ENCODE measurements at places on chromosomes 4 and X.

- DNase-seq: no peak
Measured at GRCh38 chrX:24485976-24486680, 21.0 kb downstream of the PDK3 start.

- no peak for DNase-seq
Measured at GRCh38 chr4:165766976-165767375, 106.1 kb upstream of the TLL1 start.

DNA sequence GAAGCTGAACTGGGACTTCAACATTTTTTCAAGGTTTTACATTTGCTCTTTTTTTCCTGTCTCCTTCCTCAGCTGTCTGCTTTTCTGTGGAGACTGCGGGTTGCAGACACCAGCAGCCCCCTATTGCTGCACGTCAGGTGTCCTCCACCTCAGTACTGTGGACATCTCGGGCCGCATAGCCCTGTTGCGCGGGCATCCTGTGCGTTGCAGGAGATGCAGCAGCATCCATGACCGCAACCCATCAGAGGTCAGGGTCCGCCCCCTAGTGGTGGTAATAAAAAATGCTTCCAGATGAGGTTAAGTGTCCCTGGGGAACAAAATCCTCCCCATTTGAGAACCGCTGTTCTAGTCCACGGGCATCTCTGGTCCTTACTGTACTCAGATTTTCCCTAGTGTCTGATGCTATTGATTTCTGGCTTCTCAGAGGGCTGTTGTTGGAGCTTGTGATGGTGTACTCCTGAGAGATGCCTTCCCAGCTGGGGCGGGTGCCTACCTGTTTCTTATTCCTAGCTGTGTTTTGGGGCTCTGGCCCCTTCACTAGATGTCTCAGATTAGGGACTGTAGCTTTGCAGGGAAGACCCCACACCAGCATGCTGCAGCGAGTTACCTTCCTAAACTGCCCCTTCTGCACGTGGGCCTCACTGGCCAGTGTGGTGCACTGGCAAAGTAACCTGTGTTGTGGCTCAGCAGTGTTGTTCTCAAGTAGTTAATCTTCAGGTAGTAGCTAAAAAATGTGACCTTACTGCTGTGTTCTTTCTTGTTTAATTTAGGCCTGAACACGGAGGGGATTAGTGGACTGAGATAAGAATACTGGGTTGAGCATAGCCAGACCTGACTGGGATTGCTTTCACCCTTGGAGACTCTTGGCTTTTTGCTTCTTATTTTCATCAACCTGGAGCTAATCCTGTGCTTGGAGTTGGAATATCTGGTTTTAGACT lies 28.2 kb downstream of the NSD2 start:
- peak; percentile 76 for DNase-seq

GRCh38 chrX:32041181-32041580 lies 969.3 kb upstream of the FTHL17 start:
- DNase-seq: no peak

GRCh38 chr4:78247536-78248285 lies 190.6 kb downstream of the FRAS1 start:
- no peak for DNase-seq

- no peak for DNase-seq
Measured at GRCh38 chrX:12128017-12128416, 10.3 kb upstream of the FRMPD4 start.

- no peak for DNase-seq
Measured at GRCh38 chr4:182538031-182538430, 294.8 kb downstream of the TENM3 start.

All from fibroblast of skin of right quadriceps (primary cell).